CD4-positive, alpha-beta memory T cell (primary cell): ENCODE measurements at places on chromosomes 5 and 9. TPM values are rescaled to one million over a fixed set of nuclear protein-coding genes. Genes with fewer than 3 reads are reported as not detected.

The TMEM174 gene
- total RNA-seq = not detected

The SPINK1 gene
- total RNA-seq = not detected

The PCDHB15 gene
- total RNA-seq = 0.53 TPM

GRCh38 chr5:117266280-117266679 is 691.7 kb upstream of the SEMA6A start:
- DNase-seq = no peak

DNA sequence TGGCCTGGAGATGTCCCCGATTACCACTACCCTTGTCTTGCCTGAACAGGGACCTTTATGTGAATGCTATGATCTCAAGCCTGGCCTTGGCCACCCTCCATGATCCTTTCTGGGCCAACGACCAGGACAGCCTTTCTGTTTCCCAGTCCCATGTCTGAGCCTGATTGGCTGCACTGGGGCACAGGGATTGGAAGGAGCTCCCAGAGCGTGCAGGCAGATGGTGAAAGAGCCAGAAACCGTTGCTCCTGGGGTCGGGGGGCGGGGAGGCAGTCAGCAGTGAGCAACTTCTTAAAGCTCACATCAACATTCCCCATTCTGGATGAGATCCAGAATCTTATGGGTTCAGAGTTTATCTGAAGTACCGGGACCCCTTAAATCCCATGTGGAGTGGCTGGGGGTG is 84.4 kb downstream of the INSYN2B start:
- no peak for DNase-seq

The ALDH1A1 gene
- total RNA-seq = 1.2 TPM

The FXN gene
- 15.9 TPM for total RNA-seq

- no peak for DNase-seq
These were observed 3.8 kb upstream of the NEUROG1 start for GRCh38 chr5:135539430-135540005.

- DNase-seq = no peak
These were observed 146.0 kb downstream of the RXRA start for GRCh38 chr9:134472256-134472655.

GRCh38 chr5:169719360-169720314 is 82.6 kb downstream of the DOCK2 start:
- DNase-seq = no peak

DNA sequence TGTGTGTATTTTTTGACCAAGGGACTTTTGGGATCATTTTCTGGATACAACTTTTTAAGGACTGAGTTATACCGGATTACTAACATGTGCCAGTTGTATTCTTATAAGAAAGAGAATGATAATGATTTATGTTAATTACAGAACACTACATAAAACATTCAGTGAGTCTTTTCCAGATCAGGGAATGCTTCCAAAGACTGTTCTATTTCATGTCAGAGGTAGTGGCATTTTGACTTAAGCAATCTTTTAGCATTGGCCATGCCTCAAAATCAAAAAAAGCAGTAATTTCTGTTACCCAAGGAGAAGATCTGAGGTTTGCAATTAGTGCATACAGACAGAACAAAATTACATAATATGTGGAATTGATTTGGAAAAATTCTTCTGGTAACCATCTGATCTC is 413.0 kb upstream of the CDH9 start:
- no peak for DNase-seq

GRCh38 chr9:106897236-106897635 is 34.3 kb downstream of the ZNF462 start:
- DNase-seq = no peak

The QRFP gene
- not detected for total RNA-seq

GRCh38 chr9:82903503-82903902 is 159.4 kb downstream of the RASEF start:
- DNase-seq = no peak

The OLFML2A gene
- not detected for total RNA-seq

DNA sequence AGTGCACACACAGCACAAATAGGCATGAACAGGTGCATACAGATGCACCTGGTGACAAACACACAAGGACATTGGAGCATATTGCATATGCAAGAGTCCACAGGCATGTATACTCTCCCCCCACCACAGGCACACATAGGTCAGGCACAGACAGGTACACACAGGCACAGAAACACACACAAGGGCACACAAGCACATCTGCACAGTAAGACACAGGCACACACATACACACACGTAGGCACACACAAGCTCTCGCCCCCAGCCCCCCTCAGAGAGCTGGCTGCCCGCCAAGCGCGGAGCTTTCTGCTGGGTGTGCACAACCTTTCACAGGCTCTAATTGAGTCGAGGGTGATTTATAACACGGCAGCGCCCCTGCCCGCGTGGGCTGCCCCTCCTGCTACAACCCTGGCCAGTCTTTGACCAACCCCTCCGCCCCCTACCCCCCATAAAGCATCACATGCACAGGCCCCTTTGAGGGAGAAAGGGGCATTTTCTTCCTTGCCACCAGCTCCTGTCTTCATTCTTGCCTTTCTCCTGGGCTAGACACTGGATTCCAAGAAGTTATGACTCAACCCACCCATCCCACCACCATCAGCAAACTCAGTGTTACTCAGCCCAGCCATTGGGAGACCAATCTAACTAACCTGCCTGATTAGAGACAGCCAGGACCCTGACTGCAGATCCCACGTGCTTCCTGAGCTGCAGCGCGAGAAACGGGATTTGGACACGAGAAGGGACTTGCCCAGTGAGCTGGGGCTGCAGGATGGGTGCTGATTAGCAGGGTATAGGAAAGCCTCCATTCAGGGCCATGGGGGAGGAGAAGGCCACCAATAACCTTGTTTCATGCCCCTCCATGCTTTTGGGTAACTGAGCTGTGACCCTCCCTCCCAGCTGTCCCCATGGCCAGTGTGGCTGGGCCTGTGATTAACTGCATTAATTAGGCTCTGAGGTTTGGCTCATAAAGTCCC is 42.8 kb upstream of the PSD2 start:
- DNase-seq = no peak

- DNase-seq = no peak
These were observed 11.9 kb downstream of the LHFPL2 start for GRCh38 chr5:78636682-78637081.

The CCDC192 gene
- not detected for total RNA-seq

The PCDHB6 gene
- not detected for total RNA-seq

The AQP7 gene
- total RNA-seq = 0.81 TPM

The PTGDS gene
- 4.8 TPM for total RNA-seq

The GAPT gene
- not detected for total RNA-seq

DNA sequence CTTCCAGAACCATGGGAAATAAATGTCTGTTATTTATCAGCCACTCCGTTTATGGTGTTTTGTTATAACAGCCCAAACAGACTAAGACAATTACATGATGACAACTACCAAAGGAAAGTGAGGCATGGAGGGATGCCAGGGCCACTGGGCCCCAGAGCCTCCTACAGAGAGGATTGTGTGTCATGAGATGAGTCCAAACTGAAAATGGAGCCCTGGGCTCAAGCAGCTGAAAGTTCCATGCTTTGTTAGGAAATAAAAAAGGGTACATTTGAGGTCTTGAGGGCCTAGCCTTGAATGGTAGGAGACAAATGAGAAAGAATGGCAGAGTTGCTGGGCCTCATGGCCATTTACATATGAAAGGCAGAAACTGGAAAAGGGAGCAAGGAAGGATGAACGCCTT is 586.5 kb downstream of the CETN3 start:
- DNase-seq = no peak

DNA sequence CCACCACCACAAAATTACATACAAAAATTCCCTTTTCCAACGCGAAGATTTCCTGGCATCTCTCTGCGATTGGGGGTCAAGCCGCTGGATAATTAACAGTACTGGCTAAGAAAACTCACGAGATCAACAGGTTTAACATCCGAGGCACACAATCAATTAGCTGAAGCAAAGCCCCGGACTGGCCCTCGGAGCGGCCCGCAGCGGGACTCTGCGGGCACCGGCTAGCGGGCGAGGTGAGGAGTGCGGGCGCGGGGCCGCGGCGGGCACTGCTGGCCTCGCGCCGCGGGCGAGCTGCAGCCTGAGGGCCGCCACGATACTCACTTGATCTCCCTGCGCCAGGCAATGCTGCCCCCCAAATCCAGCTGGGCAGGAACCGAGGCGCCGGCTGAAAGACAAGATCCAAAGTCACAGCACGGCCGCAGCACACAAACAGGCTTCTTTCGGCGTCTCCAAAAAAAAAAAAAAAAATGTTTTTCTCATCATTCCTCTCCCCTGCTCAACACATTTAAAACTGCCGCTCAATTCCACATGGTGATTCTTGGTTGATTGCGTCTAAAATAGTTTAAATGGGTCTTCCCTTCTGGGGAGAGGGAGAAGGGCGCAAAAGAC is 210.2 kb downstream of the MEF2C start:
- no peak for DNase-seq

- no peak for DNase-seq
These were observed 10.8 kb downstream of the SH3PXD2B start for GRCh38 chr5:172443441-172444109.

The PPP3R2 gene
- total RNA-seq = not detected

DNA sequence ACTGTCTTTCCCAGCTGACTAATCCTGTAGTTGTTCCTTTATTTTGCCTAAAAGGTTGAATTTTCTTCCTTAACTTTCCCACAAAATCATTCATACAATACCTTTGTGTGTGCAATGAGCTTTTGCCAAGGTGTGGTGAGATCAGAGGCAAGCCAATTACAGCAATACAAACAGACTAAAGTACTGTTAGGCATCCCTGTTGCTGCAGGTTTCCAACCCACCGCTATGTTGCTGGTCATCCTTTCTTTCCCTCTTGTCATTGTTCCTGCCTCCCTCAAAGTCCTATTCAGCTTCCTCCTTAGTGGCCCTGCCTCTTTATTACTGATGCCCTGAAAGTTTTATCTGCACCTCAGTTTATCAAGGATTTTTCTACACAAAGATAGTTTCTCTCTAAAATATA is 22.1 kb downstream of the ITGA2 start:
- no peak for DNase-seq

DNA sequence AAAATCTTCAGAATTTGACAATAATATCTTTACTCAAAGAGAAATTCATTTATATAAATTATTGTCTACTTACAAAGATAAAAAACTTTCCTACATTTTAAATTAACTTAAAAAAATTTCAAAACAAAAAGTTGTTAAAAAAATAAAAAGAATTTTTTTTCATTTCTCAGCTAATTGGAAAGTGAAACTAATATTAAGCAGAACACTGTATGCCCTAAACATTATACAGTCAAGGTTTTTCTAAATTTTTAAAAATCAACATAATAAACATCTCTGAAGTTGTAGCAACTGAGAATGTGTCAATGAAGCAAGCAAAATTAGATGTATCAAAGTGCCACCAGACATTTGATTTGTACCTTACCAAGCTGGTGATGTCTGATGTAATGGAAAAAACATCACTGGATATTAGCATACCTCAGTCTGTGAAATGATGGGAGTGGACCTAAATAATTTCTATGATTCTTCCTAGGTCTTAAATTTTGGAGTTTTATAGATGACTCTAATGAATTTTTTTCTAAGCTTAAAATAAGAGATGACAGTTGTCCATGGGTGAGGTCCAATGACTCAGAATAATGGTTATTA is 290.1 kb downstream of the ADAMTS6 start:
- DNase-seq = no peak

The GTF2H2C gene
- 44.4 TPM for total RNA-seq

DNA sequence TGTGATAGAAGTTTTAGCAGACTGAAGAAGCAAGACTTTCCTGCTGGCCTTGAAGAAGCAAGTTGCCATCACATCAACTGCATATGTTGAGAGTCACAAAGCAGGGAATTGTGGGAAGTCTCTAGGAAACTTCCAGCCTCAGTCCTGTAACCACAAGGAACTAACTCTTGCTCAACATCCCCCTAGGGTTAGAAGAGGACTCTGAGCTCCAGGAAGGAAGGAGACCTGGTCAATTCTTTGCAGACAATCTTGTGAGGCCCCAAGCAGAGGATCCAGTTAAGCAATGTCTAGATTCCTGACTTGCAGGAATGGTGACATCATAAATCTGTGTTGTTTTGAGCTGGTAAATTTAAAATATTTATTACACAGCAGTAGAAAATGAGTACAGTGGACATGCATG is 18.6 kb upstream of the ZNF366 start:
- no peak for DNase-seq

The C9orf153 gene
- total RNA-seq = 0.55 TPM

The ZER1 gene
- 44.2 TPM for total RNA-seq

DNA sequence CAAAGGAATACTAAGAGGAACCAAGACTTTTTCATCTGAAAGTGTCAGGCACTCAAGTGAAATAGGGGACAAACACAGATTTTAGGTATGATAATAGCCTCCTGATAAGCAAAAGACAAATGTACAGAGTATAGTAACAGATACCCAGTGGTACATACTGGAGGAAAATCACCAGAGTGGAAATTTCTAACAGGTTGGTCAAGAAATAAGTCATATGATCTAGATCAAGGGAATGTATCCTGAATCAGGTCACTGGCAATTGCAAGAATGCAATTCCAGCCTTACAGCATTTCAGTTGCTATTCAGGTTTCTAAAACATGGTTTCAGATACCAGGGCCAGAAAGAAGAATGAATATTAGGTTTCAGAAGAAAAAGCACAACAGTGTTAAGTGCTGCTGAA is 82.2 kb upstream of the SLCO6A1 start:
- no peak for DNase-seq

DNA sequence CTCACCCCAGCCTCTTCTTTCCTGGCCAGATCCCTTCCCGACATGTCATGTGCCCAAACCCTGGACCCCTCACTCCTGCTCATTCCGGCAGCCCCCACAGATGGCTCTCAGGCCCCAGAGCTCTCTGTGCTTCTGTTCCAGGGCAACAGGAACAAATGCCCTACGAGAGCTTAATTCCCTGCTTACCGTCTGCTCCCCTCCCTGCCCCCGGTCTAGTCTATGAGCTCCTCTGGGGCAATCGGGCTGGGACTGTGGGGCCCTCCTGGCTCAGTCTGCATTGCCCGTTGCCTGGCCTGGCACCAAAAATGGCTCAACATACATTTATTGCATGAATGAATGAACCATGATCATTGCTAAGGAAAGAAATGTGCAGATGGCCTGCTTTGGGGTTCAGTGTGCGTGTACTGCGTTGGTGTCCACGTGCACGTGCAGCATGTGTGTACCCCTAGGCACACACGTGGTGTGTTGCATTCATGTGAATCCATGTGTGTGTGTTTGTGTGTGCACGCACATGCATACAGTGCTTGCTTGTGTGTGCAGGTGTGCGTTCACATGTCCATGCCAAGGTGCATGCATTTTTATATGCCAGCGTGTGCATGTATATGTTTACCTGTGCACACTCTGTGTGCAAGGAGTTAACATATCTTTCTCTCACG is 201.2 kb upstream of the IER5L start:
- no peak for DNase-seq
